ENCODE measurements at places on chromosomes 12 and 14.

DNA sequence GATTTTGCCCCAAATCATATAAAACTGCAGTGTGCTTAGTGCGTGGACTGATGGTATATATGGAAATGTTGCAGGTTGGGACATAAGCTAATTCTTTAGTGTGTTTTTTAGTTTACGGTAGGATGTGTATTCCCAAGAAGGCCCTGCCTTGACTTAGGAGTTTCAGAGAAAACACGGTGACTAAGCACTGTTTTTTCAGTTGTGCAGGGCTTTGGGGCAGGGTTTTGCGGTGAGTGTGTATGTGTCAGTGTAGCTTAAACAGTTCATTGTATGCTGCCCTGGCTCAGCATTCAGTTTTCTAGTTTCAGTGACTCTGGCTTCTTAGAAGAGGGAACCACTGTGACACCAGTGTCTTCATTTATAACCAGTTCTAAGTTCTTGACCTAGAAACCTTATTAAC is 101.2 kb downstream of the AKAP6 start:
- H3K36me3 ChIP-seq, result no peaks in the 10 kb centered on the region
- no peak overlapping the region for H3K4me3 ChIP-seq
- DNase-seq, result no peak
- no peaks in the 10 kb centered on the region for H3K4me1 ChIP-seq
- no peaks in the 10 kb centered on the region for H3K27me3 ChIP-seq

- no peaks in the 10 kb centered on the region for H3K36me3 ChIP-seq
- no peak overlapping the region for H3K4me3 ChIP-seq
- DNase-seq, result no peak
These were observed 195.8 kb downstream of the CALM1 start for GRCh38 chr14:90592655-90593054.

DNA sequence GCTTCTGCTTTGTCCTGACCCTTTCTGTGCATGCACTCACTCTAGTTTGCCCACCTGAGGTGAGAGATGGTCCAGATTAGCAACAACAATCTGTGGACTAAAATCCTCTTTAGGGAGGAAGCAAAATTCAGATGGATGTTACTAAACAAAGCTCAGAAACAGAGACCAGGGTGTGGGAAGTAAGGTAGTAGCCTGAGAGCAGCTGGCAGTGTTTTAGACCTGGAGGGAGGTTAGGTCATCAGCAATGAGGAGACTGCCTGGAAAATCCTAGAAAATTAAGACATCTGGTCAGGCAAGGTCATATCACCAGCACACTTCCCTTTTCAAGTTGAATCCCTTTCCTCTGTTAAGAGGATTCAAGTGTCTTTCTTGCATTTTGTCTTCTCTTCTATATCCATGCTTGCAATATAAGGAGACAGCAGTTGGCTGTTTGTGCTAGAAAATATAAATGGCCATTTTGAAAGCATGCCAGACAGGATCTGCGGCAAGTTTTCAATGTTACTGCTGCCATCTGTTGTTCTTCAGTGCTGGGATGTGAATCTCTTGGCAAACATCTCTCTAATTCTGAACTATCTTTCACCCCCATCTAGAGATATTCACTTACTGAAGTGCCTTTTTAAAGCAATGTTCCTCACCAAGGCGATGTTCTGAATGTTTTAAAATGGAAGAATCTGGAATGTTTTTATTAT is 266.4 kb downstream of the NAV3 start:
- H3K36me3 ChIP-seq, result no peaks in the 10 kb centered on the region
- no peaks in the 10 kb centered on the region for H3K27me3 ChIP-seq
- no peak overlapping the region for H3K27ac ChIP-seq
- H3K4me1 ChIP-seq, result no peaks in the 10 kb centered on the region
- H3K4me3 ChIP-seq, result no peak overlapping the region
- DNase-seq, result no peak

DNA sequence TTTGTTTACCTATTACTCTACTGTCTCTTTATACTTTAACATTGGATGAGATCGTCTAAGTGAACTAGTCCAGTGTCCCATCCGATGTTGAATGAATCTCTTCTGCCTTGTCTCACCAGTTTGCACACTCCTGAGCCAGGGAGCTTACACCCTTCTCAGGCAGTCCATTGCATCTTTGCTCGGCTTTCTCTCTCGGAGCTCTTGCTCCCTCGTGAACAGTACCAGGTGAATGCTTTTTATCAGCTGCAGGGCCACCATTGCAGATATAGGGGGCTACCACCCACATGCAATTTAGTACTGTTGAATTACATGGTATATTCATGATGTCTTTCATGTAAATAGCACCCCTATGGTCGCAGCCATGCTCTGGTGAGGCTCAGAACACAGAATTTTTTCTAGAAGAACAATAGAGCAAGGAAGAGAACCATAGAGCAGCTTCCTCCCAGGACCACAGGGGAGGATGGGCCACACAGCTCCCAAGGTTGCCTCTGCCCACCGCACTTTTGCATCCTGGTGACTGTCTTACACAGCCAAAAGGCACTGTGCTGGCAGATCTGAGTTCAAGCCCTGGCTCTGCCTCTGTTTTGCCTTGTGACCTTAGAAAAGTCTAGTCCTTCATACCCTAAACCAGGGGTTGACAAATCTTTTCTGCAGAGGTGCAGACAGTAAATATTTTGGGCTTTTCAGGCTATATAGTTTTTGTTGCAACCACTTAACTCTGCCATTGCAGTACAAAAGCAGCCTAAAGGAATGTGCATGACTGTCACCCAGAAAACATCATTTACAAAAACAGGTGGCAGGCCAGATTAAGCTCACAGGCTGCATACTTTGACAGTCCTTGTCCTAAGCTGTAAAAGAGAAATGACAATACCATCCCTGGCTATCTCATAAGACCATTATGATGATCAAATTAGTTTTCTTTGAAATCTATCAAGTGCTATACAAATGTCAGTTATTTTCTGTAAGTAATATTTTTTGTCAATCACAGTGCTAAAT is 35.4 kb downstream of the PLEKHG7 start:
- H3K4me1 ChIP-seq, result no peaks in the 10 kb centered on the region
- H3K36me3 ChIP-seq, result no peaks in the 10 kb centered on the region
- no peak for DNase-seq
- H3K27me3 ChIP-seq, result no peaks in the 10 kb centered on the region
- H3K4me3 ChIP-seq, result no peak overlapping the region

- H3K27ac ChIP-seq, result no peak overlapping the region
- H3K36me3 ChIP-seq, result no peaks in the 10 kb centered on the region
- H3K27me3 ChIP-seq, result no peaks in the 10 kb centered on the region
- H3K4me3 ChIP-seq, result no peak overlapping the region
- H3K4me1 ChIP-seq, result no peaks in the 10 kb centered on the region
These were observed 92.7 kb downstream of the TTLL5 start for GRCh38 chr14:75753696-75754095.

GRCh38 chr14:37122288-37122687 is 50.1 kb downstream of the SLC25A21 start:
- no peak overlapping the region for H3K4me3 ChIP-seq
- H3K36me3 ChIP-seq, result no peaks in the 10 kb centered on the region
- no peaks in the 10 kb centered on the region for H3K27me3 ChIP-seq
- no peaks in the 10 kb centered on the region for H3K4me1 ChIP-seq

- H3K36me3 ChIP-seq, result no peaks in the 10 kb centered on the region
- H3K27ac ChIP-seq, result no peak overlapping the region
- DNase-seq, result no peak
- H3K4me3 ChIP-seq, result no peak overlapping the region
These were observed 42.4 kb downstream of the TMEM30B start for GRCh38 chr14:61238611-61239245.

- H3K4me3 ChIP-seq, result no peak overlapping the region
- H3K4me1 ChIP-seq, result no peaks in the 10 kb centered on the region
- no peaks in the 10 kb centered on the region for H3K36me3 ChIP-seq
- no peaks in the 10 kb centered on the region for H3K27me3 ChIP-seq
- H3K27ac ChIP-seq, result no peak overlapping the region
- peak; percentile 23 for DNase-seq
These were observed 148.8 kb upstream of the ATF7IP start for GRCh38 chr12:14216405-14217294.

DNA sequence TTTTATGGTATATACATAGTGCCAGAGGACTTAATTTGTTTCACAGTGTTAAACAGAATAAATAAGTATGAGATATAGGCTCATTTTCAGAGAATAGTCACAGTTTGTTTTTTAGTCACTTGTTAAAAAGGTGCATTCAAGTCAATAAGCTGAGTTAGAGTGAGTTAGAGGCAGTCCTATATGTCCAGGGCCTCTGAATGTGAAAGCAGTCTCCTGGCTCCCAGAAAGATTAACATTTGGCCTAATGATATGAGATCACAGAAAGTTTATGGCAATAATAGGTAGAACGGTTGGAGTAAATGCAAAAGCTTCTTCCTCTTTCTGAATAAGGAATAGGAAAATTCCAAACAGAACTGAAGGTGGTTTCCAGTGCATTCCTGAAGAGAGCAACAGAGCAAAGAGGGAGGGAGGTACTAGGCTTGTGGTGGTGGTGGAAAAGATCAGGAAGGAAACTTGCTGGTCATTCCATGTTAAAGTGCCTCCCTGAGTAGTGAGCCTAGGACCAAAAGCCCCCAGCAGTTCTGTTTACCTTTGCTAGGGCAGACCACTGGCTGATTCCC is 54.4 kb downstream of the SLC38A4 start:
- no peaks in the 10 kb centered on the region for H3K4me1 ChIP-seq
- H3K27ac ChIP-seq, result no peak overlapping the region
- no peaks in the 10 kb centered on the region for H3K36me3 ChIP-seq
- no peak for DNase-seq

- no peaks in the 10 kb centered on the region for H3K27me3 ChIP-seq
- H3K36me3 ChIP-seq, result no peaks in the 10 kb centered on the region
- H3K4me1 ChIP-seq, result no peaks in the 10 kb centered on the region
- no peak for DNase-seq
- no peak overlapping the region for H3K27ac ChIP-seq
- H3K4me3 ChIP-seq, result no peak overlapping the region
These were observed 15.2 kb downstream of the JAG2 start for GRCh38 chr14:105153331-105153731.

- no peak overlapping the region for H3K4me3 ChIP-seq
- H3K27me3 ChIP-seq, result no peaks in the 10 kb centered on the region
- DNase-seq, result no peak
- H3K4me1 ChIP-seq, result no peaks in the 10 kb centered on the region
- H3K27ac ChIP-seq, result no peak overlapping the region
These were observed 56.5 kb downstream of the DAD1 start for GRCh38 chr14:22532345-22533056.

- DNase-seq, result no peak
- no peak overlapping the region for H3K4me3 ChIP-seq
- H3K27ac ChIP-seq, result no peak overlapping the region
- H3K27me3 ChIP-seq, result no peaks in the 10 kb centered on the region
These were observed 345.0 kb downstream of the FOXG1 start for GRCh38 chr14:29111554-29111953.

DNA sequence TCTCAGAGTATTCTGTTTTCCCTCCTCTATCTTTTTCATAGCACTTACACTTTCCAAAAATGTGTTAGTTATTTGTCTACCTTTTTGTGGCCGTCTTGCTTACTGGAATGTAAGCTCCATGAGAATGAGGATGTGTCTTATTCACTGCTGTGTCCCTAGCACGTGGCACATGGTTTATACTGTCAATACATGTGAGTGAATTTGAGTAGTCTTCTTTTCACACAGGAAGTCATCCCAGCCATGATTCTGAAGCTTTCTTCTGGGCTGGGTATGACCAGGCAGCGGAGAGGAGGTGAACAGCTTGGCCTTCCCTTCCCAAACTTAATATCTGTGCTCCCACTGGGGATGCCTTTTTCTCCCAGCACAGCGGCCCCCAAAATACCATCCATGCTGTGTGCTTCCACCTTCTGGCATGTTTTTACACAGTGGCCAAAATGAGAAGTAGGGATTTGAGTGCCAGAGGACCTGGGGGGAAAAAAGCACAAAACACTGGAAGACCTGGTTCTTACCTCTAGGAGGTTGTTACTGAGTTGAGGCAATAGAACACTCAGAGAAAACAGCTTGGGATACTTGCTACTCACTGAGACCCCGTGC is 10.3 kb downstream of the PLEKHG3 start:
- H3K4me3 ChIP-seq, result no peak overlapping the region
- no peak for DNase-seq
- H3K4me1 ChIP-seq, result peaks cover 31% of the 10 kb centered on the region
- H3K36me3 ChIP-seq, result no peaks in the 10 kb centered on the region
- H3K27me3 ChIP-seq, result no peaks in the 10 kb centered on the region
- no peak overlapping the region for H3K27ac ChIP-seq

DNA sequence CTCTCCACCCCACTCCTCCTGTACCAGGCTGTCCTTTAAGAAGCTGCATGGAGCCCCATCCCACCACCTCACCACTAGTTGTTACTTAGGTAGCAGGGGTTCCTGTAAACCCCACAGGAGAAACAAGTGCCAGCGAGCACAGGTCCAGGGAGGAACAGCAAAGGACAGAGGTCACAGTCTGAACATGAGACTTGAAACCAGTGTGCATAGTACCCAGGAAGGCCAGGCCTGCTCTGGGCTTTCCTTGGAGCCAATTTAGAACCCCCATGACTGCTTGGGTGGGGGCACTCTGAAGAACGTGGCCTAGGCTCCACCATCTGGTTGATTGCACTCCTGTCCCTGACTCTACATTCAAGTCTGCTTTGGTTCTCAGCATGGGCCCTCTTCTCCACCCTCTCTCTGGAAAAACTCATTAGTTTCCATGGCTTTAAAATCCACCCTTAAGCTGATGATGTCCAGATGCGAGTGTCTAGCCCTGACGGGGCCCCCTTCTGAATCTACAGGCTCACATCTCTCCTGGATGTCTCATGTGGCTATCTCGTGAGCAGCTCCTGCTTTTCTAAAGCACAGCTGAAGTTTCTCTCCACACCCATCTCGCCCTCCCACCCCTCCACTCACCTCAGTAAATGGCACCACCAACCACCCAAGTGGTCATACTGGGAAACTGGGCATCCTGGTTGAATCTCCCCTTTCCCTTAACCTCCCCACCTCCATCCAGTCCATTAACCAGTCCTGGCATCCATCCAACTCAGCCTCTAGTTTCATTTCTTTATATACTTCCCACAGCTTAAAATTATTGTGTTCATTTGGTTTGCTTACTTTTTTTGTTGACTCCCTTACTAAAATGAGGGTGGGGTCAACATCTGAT is 8.4 kb downstream of the KRT3 start:
- H3K27me3 ChIP-seq, result no peaks in the 10 kb centered on the region
- no peak overlapping the region for H3K4me3 ChIP-seq
- H3K27ac ChIP-seq, result no peak overlapping the region
- no peak for DNase-seq
- H3K36me3 ChIP-seq, result no peaks in the 10 kb centered on the region

DNA sequence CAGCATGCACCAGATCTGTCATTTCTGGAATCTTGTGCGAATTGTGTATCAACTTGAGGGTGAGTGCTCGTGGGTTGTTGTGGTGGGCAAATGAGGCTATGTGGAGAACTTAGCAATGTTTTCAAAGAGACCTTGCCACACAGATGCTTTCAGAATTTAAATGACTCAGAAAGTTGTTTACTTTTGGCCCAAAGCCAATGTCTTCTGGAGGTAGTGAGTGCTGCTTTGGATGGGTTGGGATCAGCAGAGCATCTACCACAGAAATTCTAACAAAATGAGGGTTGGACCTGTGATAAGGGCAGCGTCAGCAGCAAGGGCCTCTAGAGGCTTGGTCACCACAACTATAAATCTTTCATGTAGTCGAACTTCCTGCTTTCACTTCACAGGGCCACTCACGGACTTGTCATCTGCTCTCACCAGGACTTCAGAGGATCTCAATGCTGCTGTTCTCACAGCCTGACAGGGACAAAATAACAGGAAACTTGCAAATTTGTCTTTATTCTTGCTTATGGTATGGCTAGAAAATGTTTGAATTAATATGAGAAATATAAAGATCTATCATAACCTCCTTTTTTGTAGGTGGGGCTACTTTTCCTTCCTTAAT is 111.4 kb downstream of the DACT1 start:
- H3K4me1 ChIP-seq, result peaks cover 20% of the 10 kb centered on the region
- no peaks in the 10 kb centered on the region for H3K36me3 ChIP-seq
- H3K27ac ChIP-seq, result peak overlapping the region; percentile 82
- peak; percentile 64 for DNase-seq
- H3K27me3 ChIP-seq, result no peaks in the 10 kb centered on the region

Data from colonic mucosa (tissue), 4 donors.